Common myeloid progenitor, CD34-positive (primary cell): ENCODE measurements at places on chromosomes 7 and 10.
A peak's percentile ranks its signal among the peaks of the same experiment; 100 is the strongest.

DNA sequence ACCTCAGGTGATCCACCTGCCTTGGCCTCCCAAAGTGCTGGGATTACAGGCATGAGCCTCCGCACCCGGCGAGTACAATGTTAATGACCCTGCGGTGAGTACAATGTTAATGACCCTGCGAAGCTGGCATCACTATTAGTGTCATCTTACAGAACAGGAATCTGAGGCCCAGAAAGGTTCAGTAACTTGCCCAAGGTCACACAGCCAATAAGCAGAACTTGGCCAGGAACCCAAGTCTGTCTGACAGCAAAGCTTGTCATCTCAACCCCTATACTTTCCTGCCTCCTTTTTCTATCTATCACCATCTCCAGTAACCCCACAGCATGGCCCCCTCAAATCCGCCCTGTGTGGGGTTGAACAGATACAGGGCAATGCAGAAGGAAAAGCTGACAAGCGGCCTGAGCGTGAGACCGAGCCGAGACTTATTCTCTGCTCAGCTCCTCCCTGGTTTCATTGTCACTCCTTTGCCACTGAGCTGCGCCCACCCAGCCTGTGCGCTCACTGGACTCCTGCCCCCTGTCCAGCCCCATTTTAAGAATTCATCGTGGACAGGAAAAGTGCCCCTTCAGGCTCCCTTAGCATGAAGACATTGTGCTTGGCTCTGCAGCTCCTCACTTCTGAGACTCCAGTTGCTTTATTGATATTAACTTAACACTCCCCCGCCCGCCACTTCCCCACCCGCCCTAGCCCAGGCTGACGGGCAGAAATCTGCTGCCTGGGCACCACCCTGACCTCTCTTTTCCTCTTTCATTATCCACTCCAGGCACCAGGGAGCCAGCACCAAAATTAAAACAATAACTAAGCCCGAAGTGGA lies 58.1 kb upstream of the LBX1 start:
- DNase-seq = no peak

GRCh38 chr10:67770537-67770936 lies 67.5 kb downstream of the DNAJC12 start:
- no peak for DNase-seq

DNA sequence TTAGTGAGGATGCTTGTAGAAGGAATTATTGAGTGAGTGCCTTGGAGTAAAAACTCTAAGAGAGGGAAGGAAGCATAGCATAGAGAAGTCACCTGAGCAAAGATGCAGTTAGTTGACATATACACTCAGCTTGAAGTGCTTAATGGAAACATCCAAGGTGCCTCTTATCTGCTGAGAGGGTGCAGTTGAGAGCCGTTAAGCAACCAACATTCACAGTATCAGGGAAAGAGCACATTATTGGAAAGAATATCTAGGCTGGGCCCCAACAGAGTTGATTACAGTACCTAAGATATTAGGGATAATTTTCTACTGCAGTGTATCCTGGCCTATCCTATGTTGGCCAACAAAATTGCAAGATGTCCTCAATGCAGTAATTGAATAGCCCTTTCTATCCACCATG lies 302.0 kb downstream of the ETV1 start:
- no peak for DNase-seq

DNA sequence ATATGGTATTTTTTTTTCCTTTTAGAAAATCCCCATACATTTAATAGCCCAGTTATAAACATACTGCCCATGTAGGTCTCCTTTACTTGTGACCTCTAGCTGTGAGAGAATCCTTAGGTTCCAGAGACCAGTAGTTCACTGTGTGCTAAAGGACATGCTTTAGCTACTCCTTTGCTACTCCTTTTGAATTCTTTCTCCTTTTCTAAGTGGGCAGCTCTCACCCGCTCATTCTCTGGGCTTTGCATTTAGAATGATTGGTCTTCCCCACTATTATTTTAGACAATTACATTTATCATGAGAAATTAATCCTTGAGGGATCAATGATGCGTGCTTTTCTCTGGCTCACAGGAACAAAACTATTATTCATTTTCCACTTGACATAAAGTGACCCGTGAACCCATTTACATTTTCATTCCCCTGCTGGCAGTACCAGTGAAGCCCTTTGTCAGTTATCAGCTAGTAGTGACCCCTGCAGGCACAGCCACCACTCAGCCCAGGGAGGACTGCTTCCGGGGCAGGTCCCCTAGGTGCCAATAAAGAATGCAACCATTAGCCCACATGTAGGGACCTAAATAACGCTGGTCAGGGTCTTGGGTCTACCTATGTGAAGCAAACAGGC lies 844.3 kb downstream of the CNTNAP2 start:
- DNase-seq = no peak

GRCh38 chr7:99042957-99043356 lies 101.0 kb downstream of the SMURF1 start:
- DNase-seq = no peak

- DNase-seq = peak; percentile 89
Observed at GRCh38 chr10:62804356-62805230, at the start of gene ADO. TSS of gene ADO (plus strand) at chr10:62804720. CDS start at chr10:62805060, 340 bp downstream.

- peak; percentile 57 for DNase-seq
Observed at GRCh38 chr10:21517134-21518031, 8.1 kb downstream of the SKIDA1 start.

- DNase-seq = no peak
Observed at GRCh38 chr10:84548869-84549268, 220.5 kb downstream of the CCSER2 start.

DNA sequence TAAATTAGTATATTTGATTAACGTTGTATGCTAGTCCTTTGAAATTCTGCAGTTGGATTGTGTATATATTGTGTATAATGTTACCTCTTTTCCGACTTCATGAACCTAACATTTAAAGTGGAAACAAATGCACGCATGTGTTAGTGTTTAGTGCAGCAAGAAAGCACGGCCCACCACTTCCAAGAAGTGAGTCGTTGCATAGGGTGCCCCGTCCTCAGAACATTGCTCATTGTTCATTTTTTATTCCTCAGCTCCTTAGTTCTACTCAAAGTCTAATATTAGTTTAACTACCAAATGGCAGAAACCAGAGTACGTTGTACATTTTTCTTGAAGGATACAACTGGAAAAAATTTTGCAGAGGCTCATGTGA lies 407.6 kb downstream of the AUTS2 start:
- no peak for DNase-seq

GRCh38 chr7:40833191-40833887 lies 698.5 kb downstream of the SUGCT start:
- no peak for DNase-seq

- no peak for DNase-seq
Observed at GRCh38 chr10:10256860-10257259, 760.8 kb upstream of the CELF2 start.

- peak; percentile 37 for DNase-seq
Observed at GRCh38 chr7:13155188-13155587, 467.8 kb downstream of the ARL4A start.

DNA sequence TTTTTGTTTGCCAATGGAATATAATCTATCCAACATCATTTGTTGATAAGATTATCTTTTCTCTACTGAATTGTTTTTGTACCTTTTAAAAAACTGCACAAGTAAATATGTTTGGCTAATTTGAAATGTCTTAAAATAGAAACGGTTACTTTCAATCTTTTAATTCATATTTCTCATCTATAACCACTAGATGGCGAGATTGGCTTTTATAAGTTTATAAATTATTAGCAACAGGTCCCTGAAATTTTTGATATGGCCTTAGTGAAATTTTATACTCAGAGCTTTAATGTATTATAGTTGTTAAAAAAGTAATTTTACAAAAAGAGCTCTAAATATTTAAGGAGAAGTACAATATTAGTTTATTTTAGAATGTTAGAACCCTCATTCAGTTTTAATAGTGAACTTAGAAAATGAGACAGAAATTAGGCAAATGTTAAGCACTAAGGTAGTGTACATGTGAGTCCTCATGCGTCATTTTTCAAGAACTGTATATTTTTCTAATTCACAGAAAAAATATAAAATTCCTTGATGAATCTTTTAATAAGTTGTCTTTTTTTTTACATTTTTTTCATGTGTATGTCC lies 592.5 kb downstream of the ARL4A start:
- DNase-seq = peak; percentile 17

- no peak for DNase-seq
Observed at GRCh38 chr7:2622869-2623697, 8.7 kb upstream of the TTYH3 start.

DNA sequence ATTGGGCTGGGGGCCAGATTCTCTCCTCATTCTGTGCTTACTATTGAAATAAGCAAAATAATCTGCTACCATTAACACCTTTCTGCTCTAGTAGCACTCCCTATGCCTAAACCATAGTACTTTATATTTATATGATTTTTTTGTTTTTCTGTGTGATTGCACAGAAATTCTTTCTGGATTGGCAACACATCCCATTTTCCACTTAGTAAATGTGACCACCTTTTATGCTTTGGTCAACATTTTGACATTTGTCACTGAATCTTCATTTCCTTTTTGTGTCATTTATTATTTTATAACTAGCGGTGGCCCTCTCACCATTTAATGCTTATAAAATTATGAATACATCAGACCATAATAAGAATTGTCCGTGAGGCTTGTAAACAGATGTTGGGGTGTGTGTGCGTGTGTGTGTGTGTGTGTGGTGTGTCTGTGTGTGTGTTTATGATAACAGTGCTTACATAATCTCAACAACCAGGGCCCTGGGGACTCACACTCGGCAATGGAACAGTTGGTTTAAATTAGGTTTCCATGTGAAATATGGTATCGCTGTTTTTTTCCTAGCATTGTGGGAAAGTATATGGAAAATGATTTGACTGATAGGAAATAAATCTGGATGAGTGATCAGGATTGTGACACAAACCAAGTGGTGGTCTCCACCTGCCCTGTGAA lies 138.9 kb downstream of the NOC3L start:
- DNase-seq = no peak

DNA sequence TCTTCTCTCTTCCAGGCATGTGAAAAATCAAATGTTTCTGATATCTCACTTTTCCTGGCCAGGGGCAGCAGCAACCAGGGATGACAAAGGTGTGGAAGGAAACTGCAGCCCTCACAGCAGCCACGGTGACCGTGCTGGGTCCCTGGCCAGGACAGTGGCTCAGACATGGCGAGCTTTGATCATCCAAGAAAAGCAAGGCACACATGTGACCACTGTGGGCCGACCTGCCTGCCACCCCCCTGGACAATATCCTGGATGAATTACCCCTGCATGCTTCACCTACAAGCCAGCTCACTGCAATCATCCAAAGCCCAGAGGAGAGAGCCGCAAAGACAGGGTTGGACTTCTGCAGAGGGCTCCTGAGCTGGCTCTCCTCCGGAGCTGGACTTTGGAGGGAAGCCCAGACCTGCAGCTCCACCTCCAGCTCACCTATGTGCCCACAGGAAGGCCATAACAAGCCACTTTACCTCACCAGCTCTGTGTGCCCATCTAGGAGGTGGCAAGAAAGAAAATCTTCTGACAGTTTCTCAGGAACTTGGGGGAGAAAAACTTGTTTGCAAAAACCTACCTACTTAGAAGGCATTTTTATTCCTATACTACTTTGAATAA lies 2.7 kb downstream of the CHST15 start:
- DNase-seq = no peak

- DNase-seq = no peak
Observed at GRCh38 chr7:14507617-14508016, 394.9 kb downstream of the DGKB start.
